ENCODE measurements at places on chromosomes 16 and 17.
A peak's percentile ranks its signal among the peaks of the same experiment; 100 is the strongest.

GRCh38 chr16:58299757-58300349, 5.0 kb upstream of the PRSS54 start:
- DNase-seq = no peak

GRCh38 chr16:81767987-81768592, 11.0 kb upstream of the PLCG2 start:
- DNase-seq = no peak

GRCh38 chr16:81174644-81175324, 63.7 kb upstream of the BCO1 start:
- DNase-seq = no peak

- no peak for DNase-seq
These were observed 1726.8 kb downstream of the TP53TG3F start for GRCh38 chr16:35186045-35186759.

GRCh38 chr17:43767053-43767712, 8.6 kb upstream of the SOST start:
- DNase-seq = no peak

- DNase-seq = no peak
These were observed 189.2 kb downstream of the STX8 start for GRCh38 chr17:9386401-9386800.

GRCh38 chr17:41016578-41017215, 7.8 kb upstream of the KRTAP3-1 start:
- no peak for DNase-seq

DNA sequence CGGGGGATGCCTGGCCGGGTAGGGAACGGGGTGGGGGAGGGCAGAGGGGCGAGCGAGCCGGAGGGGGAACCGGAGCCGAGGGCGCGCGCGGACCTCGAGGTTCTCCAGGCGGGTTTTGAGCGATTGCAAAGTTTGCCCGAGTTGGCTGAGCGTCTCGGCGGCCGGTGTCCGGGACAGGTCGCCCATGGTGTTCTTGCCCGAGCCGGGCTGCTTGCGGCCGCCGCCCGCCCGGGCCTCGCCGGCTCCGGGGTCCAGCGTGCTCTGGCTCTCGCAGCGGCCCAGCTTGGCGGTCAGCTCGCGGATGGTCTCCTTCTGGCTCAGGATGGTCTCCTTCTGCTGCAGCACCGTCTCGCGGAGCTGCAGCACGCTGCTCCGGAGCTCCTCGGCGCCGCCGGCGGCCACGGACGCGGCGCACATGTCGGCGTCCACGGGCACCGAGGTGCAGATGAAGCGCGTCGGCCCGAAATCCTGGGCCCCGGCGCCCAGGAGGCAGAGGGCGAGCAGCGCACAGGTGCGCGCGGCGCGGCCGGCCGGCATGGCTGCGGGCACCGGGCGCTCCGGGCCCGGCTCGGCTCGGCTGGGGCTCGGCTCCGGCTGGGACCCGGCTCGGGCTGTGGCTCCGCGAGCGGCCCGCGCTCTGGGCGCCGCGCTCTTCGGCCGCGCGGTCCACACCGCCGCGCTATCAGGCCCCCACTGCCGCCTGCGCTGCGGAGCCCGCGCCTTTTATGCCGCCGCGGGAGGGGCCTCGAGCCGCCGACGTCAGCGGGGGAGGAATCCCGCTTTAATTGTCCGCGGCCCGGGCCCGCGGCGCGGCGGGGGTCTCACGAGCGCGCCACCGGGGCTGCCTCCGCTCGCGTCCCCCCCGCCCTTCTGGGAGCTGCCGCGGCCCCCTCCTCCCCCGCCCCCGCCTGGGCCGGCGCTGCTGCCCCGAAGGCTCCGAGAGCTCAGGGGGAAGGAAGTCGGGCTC, at the start of gene NPTX1:
Gene NPTX1 (minus strand): TSS at position 698 of the 967 bp plus-strand sequence. CDS start 161 bp downstream, at position 537.
- DNase-seq = peak; percentile 23

DNA sequence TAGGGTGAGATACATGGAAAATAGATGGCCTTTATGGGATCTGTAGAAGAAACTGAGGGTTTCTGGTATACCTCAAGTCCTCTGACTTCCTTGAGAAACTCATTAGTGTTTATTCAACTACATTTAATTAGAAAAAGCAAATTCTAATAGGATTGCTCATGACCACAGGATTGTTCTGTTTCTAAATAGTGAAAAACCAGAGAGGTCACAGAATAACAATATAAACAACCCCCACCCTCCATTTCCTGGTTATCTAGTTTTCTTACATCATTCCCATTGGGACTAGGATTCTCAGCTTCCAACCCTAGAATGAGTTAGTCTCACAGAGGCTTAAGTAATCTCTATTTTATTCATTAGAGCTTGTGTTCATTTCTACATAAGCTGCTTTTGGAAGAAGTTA, 30.0 kb downstream of the SF3B3 start:
- DNase-seq = no peak

DNA sequence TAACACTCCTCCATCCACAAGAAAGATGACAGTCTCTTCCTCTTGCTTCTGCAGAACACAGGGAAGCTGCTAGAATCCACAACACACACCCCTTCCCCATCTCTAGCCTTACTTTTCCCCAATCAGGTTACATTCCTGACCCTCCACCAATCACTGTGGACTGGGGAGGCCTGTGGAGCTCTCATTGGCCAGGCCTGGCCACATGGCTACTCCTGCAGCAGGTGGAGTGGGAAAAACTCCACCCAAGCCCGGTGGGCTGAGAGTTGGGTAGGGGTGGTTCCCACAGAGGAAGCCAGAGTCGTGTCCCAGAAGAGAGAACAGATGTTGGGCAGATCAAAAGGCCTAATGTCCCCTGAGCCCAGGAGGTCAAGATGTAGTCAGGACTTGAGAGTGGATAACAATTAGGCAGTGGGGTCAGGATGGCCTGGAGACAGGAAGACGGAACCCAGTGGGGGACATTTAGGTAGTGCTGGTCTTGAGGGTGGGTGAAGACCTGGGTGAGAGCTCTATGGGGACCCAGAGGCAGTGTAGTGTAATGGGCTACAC, 22.1 kb downstream of the COQ7 start:
- no peak for DNase-seq

DNA sequence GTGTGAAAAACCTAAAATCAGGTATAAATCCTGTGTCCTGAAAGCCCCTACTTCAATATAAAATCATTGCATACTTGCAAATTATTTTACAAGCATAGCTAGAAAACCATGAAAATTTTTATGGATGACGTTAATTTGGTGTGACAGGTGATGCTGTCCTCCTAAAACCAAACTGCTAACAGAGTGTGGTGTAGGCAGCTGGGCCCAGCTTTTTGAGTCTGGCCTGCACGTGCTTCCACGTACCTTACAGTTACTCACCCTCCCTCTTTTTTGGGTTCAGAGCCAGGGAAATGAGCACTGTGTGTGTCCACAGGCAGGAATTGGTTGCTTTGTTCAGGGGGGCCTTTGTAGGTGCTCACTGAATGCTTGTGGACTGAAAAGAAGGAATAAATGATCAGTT, 36.4 kb downstream of the CLEC16A start:
- DNase-seq = no peak

DNA sequence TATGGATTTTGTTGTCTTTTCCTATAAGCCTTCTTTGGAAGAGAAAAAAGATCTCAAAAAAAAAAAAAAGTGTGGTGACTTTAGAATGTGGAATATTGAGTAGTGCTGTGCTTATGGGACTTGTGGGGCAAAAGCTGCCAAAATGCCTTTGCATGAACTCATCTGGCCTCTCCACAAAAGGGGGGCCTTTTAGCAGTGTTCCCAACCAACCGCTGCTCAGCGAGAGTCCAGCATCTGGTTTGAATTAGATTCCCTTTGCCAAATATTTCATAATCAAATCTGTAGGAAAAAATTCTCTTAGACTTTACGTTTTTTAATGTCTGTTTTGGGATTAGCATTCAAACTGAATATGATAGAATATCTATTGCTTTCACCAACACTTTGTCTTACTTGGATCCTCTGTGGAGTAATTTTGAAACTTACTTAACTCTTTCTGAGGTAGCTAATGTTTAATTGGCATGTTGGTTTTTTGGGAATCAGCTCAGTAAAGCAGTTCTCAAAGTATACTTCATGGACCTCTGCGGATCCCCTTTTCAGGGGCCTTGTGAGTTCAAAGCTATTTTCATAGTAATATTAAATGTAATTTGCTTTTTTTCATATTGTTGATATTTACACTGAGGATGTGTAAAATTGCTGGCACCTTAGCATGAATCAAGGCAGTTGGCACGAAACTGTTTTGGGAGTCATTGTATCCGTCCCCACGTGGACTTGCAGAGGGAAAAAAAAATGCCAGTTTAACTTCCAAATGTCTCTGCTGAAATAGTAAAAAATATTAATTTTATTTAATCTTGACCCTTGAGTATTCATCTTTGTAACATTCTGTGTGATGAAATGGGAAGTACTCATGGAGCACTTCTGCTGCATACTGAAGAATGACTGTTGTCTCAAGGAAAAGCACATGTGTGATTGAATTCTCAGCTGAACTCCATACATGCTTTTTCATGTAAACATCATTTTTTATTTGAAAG, 34.7 kb upstream of the VPS4A start:
- no peak for DNase-seq

- DNase-seq = no peak
These were observed 20.9 kb downstream of the METRNL start for GRCh38 chr17:83100220-83100852.

DNA sequence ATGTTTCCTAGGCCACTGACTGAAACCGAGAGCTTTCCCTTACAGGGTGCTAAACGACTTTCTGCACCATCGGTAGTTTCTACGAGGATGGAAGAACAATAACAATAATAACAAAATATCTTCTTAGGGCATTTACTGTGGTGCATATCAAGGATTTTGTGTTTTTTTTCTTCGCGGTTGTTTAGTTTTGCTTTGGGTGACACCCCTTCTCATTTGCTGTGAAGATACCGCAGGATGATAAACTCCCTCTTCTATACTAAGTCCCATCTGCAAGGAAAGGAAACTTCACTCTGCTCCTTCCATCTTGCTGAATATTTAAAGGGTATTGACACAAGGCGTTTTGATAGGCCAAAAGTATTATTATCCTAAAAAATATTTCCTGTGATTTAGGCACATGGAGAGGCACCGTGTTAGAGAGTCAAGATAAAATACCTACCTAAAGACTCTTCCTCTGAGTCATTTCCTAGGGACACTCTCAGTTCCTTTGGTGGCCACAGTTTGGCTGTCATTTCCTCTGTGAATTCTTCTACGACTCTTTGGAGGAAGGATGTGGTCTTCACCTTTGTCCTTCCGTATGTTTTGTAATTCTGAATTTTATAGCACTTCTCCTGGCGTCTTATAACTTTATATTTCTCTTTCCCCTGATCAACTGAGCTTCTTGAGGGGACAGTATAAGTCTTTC, 318.8 kb downstream of the CDH13 start:
- DNase-seq = peak; percentile 46

Data from KG1 (cell line).